ENCODE measurements at places on chromosomes 5 and 9.
A peak's percentile ranks its signal among the peaks of the same experiment; 100 is the strongest.

DNA sequence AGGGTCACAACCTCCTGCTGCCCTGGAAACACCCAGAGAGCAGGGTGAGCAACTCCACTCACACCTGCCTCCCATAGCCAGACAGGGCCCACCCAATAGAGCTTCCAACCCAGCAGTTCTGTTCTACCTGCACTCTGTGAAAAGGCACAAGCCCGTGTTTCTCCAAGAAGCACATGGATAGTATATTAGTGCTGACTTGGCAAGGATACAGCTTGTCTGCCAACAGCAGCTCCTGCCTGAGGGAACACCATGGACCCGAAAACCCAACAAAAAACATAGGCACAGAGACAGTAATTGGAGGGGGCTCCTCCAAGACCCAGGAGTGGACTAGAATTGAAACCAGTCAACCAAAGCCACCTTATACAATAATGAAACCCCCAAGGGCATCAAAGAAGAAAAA, 48.6 kb downstream of the CDKN2A start:
- no peak for DNase-seq

- no peak for DNase-seq
Measured at GRCh38 chr5:81350507-81350906, 43.4 kb downstream of the ACOT12 start.

DNA sequence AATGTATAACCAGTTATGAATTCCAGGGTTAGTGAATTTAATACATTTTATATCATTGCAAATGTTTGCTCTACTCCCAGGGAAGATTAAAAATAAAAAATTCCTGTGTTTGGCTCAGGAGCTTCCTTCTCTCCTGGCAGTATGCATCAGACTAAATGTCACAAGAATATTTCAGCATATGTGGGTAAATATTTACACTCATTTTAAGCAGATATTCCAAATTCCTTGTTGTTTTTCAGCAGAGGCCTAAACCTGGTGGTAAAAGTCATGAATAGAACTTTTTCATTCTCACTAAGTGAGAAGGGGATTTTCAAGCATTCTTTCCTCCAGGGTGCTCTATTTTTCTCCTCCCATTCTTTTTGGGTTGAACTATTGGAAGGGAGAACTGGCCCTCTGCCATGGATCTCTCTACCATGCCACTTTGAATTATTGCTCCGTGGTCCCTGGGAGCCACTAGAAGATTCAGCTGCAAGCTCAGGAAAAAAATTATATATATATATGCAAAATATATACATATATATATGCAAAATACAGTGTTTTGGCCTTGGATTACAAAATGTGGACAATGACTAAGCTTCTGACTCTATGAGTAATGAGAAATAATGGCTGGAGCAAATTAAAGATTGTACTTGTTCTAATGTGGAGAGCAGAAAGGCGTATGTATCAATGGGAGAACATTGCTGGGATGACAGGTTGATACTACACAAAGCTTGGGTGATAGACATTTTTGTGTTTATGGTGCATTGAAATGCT, 180.6 kb upstream of the PAPPA start:
- DNase-seq = no peak

GRCh38 chr5:131297886-131298285, 34.0 kb downstream of the CDC42SE2 start:
- DNase-seq = no peak

GRCh38 chr9:69554945-69555344, 117.2 kb downstream of the APBA1 start:
- DNase-seq = no peak

DNA sequence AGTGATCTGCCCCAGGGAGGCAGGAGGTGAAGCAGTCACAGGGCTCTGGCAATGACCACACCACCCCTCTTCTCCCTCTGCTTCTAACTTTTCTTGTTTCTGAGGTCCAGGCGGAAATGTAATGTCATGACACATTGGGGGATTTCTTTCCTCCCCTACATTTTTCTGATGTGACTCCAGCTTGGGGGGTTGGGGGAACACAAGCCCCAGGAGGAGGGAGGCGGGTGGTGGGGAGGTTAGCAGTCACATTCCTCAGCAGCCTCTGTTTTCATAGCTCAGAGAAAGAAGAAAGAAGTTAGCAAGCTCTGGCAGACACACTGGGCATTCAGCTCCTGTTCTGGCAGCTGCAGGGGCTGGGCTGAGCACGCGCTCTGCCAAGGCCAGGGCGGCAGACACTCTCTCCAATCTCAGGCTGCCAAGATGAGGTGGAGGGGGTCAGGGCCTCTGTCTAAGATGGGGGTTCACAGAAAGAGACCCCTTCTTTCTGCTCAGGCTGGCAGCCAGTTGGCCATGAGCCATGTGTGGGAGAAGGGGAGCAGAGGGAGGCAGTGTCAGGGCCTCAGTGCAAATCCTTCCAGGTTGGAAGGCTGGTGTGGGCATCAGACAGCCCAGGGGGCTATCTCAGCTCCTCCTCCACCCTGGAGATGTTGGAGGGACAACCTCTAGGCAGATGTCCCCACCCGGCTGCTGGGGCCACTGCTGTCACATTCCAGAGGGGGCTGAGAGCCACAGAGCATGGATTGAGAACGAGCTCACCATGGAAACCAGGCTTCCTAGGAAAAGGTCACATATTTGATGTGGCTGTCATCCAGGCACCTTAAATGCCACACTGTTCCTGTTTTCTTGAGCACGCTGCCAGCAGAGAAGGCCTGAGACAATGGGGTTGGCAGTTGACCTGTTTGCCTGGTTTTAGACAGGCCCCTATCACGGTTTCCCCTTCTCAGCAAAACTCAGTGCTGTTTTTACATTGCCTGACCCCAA, 20.1 kb upstream of the PFDN1 start:
- peak; percentile 76 for DNase-seq

- DNase-seq = no peak
Measured at GRCh38 chr5:106940986-106941385, 729.8 kb downstream of the EFNA5 start.

- DNase-seq = no peak
Measured at GRCh38 chr9:80134487-80134886, 562.7 kb downstream of the TLE4 start.

DNA sequence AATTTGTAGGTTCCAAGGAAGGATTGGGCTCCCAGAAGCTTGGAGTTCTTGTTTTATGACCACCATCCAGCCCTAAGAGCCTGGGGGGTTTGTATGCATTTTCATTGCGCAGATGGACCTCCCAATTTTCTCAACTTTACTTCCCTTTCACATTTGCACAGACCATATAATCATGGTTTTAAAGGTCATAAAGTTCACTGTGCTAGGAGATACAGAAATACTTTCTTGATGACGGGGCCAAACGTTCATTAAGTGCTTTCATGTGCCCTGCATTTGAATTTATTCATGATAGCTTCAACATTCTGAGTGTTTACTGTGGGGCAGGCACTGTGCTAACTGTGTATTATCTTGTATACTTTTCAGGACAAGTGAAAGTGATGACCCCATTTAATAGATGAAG, 51.5 kb downstream of the WWC1 start:
- DNase-seq = no peak

DNA sequence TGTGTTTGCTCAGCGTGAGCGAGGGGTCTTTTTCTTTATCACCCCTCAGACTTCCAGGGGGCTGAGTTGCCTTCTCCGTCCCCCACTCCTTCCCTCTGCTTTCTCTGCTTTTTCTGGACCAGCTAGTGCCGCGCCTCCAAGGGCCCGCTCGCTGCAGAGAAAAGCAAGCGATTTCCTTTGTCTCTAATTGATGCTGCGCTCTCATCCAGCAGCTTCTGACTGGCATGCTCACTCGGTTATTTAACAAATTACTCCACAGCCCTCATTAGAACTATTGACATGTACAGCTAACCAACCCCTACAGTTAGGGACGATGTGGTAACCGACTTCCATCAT, 288.0 kb downstream of the ELAVL2 start:
- DNase-seq = no peak

DNA sequence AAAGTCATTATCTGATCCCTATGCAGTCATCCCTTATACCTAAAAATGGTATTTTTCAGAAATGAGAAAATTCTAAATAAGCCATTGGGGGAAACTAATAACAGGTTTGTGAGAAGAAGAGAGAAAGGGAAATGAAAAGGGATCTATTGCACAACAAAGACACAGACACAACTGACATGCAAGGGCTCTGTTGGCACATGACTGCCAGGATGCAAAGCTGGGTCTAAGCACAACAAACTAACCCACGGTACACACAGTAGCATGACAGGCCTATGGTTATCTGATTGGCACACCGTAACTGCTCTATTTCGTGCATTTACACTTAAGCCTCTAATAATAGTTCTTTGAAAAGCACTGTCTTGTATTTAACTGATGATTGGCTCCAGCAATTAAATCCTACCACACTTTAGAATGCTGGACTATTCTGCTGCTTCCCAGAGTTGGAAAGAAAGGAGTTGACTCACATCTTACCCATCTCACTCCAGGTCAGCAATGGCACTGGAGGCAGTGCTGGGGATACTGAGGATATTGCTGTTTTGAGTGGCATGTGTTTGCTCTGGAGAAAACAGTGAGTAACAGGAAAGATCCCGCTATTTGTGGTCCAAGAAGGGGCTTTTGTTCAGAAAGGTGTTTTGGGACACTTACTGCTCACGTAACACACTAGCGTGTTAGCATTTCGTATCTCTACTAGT, 328.3 kb downstream of the GLIS3 start:
- no peak for DNase-seq

DNA sequence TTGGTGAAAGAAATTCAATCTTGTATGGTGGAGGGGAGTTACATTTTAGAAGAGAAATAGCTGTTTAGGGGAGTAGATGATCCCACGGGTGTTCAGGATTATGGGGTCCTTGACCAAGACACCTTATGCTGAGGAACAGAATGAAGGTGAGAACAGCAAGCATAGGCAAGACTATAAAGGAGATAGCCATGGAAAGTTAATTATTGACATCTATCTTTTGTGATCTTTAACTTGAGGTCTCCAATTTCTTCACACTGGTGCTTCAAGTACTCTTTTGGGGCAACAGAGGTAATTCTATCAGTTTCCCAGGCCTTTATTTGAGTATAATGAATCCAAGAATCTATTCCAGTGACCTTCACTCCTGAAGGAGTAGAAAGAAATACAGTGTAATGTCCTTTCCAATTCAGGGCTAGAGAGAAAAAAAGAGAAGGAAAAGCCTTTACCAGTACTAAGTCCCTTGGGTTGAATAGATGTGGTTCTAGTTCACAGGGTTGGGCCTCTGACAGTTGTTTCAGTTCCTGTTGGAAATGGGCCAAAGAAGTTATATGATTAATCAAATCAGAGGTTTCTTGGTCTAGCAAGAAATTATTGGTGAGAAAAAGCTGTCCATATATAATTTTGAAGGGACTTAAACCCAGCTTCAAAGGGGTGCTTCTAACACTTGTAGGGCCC, 2104.1 kb upstream of the ACO1 start:
- DNase-seq = no peak

DNA sequence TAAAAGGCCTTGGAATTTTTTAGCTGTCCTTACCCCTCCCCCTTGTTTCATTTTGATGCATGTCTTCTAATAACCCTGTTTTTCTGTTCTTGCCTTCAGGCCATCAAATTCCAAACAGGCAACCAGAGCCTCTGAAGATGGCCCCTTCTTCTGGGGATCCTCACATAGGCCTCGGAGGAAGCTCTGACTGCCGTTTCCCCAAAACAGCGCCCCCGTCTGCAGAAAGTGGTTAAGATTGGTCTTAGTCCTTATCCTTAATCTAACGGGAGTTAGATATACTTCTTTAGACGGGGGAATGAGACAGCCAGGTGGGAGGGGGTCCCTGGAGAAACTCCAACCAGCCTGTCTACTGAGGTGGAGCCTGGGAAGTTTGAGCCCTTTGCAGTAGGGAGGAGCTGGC, 226.3 kb upstream of the ZNF608 start:
- no peak for DNase-seq

DNA sequence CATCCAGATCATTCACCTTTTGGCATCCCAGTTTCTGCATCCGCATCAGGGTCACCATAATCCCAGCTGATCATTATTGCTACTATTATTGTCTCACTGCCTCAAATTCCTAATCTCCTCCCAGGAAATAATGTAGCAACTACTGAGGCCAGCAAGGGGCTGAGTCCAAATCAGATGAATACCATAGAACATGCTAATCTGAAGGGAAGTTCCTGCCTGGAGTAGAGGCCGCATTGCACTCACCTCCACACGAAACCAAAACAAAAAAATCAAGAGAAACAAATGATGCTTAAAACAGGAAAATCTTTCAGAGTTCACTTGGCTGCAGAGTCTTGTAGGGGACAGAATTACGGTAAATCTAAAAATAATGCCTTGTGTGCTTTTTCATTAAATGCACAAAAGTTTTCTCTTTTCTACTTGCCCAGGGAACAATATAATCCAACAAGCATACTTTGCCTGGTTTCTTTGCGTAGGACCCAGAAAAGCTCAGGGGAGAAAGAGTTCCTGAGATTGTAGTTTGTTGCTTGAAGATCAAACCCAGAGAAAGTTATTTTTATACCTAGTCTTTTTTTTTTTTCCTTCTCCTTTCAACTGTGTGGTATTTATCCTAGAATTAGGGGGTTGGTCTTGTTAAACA, 87.7 kb upstream of the KLF4 start:
- no peak for DNase-seq

DNA sequence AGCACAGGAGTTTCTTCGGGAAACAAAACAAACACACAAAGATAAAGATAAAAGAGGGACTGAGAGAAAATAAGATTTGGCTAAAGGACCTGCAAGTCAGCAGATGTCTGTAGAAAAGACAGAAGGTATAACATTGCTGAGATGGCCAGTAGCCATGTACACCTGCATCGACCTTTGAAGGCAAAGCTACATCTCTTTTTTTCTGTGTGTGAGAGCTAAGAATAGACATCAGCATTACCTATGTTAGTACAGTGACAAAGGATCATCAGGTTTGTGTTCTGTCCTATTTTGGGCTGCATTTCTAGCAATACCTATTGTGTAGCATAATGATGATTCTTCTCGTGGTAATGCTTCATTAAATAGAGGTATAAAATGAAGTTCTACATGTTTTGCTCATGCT, 64.9 kb downstream of the KDM4C start:
- no peak for DNase-seq

GRCh38 chr5:67015541-67016191, 180.9 kb downstream of the CD180 start:
- DNase-seq = no peak

- no peak for DNase-seq
Measured at GRCh38 chr5:143340891-143341685, 62.4 kb downstream of the NR3C1 start.

DNA sequence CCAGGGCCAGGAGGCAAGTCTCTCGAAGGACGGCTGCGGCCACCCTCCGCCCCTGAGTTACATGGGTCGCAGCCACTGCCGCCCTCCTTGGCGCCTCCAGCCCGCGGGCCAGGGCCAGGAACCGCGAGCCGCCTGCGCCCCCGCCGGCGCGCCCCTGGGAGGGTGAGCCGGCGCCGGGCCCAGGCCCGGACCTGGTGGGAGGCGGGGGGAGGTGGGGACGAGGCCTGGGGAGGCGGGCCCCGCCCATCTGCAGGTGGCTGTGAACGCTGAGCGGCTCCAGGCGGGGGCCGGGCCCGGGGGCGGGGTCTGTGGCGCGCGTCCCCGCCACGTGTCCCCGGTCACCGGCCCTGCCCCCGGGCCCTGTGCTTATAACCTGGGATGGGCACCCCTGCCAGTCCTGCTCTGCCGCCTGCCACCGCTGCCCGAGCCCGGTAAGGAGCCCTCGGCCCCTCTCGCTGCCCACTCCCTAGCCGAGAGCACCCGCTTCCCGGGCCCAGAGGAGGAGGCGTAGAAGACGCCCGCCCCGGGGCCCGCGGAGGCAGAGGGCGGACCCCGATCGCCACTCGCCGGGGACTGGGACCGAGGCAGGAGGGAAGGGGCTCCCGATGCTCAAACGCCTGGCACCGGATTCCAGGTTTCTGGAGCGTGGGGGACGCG, at the start of gene ASS1:
Gene ASS1 (plus strand): TSS at position 397 of the 657 bp plus-strand sequence. CDS start 7,268 bp downstream, outside the sequence.
- no peak for DNase-seq
